ENCODE measurements at places on chromosomes 13 and 19. TPM values are rescaled to one million over a fixed set of nuclear protein-coding genes. Genes with fewer than 3 reads are reported as not detected.

DNA sequence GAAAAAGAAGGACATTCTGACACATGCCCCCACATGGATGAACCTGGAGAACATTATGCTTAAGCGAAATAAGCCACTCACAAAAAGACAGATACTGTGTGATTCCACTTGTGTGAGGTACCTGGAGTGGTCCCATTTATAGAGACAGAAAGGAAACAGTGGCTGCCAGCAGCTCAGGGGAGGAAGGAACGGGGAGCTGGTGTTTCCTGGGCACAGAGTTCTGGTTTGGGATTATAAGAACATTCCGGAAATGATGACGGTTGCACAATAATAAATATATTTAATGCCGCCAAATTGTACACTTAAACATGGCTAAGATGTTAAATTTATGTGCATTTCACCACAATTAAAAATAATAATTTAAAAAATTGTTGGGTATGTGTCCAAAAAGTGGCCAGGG is 33.0 kb downstream of the SERP2 start:
- DNase-seq = no peak

- DNase-seq = no peak
Measured at GRCh38 chr13:36526897-36527296, 94.6 kb downstream of the CCNA1 start.

- DNase-seq = no peak
Measured at GRCh38 chr13:60756306-60756705, 359.3 kb downstream of the TDRD3 start.

GRCh38 chr19:6676288-6676687 is 6.3 kb upstream of the TNFSF14 start:
- no peak for DNase-seq

GRCh38 chr19:2154587-2155075 is 3.3 kb upstream of the AP3D1 start:
- no peak for DNase-seq

DNA sequence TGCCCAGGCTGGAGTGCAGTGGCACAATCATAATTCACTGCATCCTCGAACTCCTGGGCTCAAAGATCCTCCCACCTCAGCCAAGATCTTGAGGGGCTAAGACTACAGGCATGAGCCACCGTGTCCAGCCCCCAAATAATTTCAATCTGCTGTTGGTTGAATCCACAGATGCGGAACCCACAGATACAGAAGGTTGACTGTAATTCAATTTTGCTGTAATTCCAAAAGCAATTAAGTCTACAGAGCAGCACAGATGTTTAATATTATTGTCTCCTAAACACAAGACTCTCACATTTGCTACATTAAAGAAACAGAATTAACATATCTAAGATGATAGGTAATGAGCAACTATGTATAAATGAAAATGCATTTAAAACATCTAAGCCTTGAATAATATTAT is 75.6 kb downstream of the MIPEP start:
- DNase-seq = no peak

GRCh38 chr13:26961890-26962615 is 201.5 kb upstream of the GPR12 start:
- DNase-seq = no peak

- DNase-seq = no peak
Measured at GRCh38 chr13:112161521-112162301, 94.8 kb downstream of the SOX1 start.

DNA sequence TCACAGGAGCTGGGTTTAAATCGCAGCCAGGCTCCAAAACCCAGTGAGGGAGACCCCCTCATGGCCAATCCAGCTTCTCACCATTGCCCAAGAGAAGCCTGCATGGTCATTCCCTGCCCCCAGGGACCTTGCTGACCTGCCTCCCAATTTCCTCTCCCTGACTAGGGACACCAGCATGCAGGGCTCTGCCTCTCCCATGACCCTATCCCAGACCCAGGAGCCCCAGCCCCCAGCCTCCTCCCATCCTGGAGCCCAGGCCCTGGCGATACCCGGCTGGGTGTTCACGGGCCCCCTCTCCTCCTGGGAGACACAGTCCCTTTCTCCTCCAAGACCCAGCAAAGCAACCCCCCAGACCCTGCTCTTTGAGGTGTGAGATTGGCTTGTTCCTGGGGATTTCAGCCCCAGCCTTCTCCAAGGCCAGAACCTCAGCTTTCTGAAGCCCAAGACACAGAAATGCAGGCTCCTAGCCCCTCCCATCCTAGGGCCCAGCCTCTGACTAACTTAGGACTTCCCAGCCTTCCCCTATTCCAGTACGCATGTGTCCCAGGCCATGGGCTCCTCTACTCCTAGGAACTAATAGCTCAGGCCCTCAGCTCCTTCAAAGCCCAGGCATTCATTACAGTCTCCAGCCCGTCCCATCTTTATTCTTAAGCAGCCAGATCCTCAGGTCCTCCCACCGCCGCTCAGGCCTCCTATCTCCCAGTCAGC is 1.1 kb downstream of the GYS1 start:
- no peak for DNase-seq

DNA sequence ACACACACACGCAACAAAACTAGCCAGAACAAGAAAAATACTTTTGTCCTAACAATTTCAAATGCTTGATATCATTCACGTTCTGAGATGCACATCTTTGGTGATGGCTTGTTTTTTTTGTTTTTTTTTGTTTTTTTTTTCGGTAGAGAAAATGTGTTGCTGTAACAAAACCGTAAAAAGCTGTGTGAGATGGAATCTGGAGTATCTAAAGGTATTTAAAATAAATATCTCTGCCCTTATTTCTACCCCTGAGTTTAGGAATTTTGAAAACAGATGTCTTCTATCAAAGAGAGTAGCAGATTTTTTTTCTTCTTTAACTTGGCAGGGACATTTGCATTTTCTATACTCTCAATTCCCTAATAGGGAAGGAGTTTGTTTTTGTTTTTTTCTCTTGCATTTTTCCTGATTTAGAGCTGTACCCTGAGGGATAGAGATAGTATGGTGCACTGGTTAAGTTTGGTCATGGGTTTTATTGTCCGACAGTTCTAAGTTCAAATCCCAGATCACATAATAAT is 446.6 kb downstream of the KLF5 start:
- DNase-seq = no peak

GRCh38 chr19:1511318-1512317 is 1.2 kb downstream of the ADAMTSL5 start:
- DNase-seq = no peak

DNA sequence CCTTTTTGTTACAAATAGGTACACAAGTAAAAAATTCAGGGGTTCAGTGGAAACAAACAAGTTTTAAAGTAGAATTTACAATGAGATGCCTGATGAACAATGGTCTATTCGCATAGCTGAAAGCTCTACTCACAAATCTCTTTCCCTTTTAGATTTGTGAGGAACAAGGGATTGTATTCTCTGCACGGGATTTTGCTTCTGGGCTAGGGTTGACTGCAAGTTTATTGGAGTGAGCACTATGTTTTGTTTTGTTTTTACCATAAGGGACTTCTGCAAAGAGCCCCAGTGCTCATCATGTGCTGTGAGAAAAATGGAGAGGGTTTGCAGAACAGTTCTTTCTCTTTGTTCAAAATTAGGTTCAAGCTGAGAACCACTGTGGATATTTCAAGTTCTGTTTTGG is 160.5 kb downstream of the DLEU7 start:
- DNase-seq = no peak

DNA sequence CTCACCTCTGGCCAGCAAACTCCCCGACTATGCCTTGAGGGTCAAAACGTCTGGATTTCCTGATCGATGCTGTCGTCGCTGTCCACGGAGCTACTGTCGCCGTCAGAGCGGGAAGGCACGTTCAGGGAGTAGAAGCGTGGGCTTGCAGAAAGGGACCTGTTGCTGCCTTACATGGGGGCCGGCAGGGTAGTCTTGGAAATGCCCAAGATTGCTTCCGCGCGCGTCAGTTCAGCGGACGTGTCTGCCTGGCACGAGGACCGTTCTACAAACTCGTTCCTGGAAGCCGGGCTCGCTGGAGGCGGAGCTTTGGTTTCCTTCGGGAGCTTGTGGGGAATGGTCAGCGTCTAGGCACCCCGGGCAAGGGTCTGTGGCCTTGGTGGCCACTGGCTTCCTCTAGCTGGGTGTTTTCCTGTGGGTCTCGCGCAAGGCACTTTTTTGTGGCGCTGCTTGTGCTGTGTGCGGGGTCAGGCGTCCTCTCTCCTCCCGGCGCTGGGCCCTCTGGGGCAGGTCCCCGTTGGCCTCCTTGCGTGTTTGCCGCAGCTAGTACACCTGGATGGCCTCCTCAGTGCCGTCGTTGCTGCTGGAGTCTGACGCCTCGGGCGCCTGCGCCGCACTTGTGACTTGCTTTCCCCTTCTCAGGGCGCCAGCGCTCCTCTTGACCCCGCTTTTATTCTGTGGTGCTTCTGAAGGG is 15.4 kb downstream of the RB1 start:
- peak; percentile 48 for DNase-seq

DNA sequence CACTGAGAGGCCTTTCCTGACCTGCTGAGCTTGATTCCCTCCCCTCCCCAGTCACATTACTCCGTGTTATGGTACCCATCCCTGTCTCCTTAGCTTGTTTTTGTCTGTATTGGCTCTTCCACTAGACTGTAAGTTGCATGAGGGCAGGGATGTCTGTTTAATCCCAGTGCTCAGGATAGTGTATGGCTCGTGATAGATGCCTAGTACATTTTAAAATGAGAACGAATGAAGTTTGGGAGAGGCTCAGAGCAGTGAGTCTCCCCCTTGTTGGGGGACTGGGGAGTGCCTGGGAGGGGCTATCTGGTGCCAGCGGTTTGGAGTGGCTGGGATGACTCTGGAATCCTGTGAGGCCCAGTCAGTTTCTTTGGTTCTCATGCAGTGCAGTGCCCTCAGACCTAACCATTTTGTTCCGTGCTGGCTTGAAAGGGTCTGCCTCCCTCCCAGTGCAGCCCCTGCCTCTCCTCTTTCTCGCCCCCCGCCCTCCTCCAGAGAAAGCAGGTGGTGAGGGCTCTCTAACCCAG is 35.5 kb downstream of the ACTN4 start:
- DNase-seq = no peak

DNA sequence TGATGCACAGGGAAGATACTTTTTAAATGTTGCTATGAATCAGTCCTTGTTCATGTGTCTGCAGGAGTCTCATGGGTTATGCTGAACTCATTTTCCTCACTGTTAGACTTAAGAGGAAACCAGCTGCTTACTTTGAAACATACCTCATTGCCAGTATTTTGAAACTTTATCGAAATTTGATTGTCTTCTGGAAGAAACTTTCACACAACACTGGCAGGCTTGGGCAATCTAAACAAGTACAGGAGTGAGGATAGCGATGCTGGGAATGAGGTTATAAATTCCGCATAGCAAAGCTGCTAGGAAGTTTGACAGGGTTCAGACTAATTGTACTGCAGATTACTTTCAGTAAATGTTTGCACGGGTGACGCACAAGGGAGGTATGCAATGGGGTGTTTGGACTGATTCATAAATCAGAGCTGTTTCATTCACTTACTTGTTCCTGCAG is 245.7 kb downstream of the DNAJC15 start:
- no peak for DNase-seq

- DNase-seq = peak; percentile 97
Measured at GRCh38 chr19:18428787-18429674, 8.9 kb downstream of the ISYNA1 start.

- DNase-seq = no peak
Measured at GRCh38 chr19:18847549-18848463, 16.0 kb downstream of the UPF1 start.

DNA sequence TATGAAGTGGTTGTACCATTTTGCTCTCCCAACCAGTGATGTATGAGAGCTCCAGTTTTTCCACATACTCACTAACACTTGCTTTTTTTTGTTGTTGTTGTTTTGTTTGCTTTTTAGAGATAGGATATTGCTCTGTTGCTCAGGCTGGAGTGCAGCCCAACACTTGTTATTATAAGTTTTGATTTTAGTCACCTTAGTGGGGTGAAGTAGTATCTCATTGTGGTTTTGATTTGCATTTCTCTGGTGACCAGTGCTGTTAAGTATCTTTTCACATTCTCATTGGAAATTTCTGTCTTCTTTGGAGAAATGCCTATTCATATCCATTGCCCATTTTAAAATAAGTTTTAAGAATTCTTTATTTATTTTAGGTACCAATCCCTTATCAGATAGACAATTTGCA is 31.3 kb downstream of the CYP4F22 start:
- DNase-seq = no peak

DNA sequence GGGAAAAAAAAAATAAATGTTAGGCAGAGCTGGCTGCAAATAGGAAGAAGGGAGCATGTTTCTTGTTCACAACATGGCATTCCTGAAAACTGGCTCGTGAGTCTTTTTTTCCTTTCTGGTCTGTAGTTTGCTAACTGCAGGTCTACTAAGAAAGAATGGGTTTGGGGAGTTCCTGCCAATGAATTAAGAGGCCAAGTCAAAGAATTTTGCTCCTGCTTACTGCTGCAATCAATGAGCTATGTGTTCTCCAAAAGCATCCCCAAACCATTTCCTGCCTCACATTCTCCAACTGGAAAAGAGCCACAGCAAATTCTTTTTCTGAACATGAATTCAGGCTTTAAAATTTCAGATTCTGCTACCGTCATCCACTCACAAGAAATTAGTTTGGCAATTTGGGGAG is 88.6 kb downstream of the DCT start:
- no peak for DNase-seq

GRCh38 chr13:90732049-90732448 is 615.4 kb upstream of the MIR17HG start:
- DNase-seq = no peak

DNA sequence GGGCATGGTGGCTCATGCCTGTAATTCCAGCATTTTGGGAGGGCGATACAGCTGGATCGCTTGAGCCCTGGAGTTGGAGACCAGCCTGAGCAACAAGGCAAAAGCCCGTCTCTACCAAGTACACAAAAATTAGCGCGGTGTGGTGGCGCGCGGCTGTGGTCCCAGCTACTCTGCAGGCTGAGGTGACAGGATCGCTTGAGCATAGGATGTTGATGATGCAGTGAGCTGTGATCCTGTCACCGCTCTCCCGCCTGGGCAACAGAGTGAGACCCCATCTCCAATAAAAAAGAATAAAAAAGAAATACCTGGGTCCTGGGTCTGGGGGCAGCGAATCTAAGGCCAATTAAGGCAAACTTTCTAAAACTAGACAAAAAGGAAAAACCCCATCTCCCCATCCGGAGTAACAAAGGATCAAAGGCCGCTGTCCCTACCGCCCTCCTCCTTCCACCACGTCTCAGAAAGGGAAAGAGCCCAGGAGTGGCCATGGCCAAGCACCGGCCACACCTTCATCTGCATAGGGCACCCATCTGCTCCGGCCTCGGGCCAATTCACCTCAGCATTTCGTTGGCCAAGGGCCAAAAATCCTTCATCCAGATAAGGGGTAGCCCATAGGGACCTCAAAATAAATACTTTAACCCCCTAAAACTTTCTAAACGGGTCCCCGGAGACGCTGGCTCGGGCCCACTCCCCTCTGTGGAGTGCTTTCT is 851 bp downstream of the ZNF320 start:
- no peak for DNase-seq

The GAPDHS gene
- not detected for total RNA-seq

The CPB2 gene
- not detected for total RNA-seq

The ENOX1 gene
- total RNA-seq = 0.29 TPM

The C5AR1 gene
- total RNA-seq = 1.8 TPM

The INSL3 gene
- total RNA-seq = 1.8 TPM

The CNN1 gene
- total RNA-seq = not detected

The CKM gene
- total RNA-seq = not detected

The FSTL3 gene
- total RNA-seq = 8.0 TPM

The ZNF540 gene
- total RNA-seq = 2.3 TPM

The OCEL1 gene
- total RNA-seq = 16.8 TPM

The STARD13 gene
- 0.40 TPM for total RNA-seq

Data from CD8-positive, alpha-beta memory T cell (primary cell).